ENCODE measurements at places on chromosomes 2 and 18. TPM values are rescaled to one million over a fixed set of nuclear protein-coding genes. Genes with fewer than 3 reads are reported as not detected.

Gene CFAP65
- total RNA-seq, result not detected

Gene CNRIP1
- total RNA-seq, result not detected

Gene SERPINB13
- not detected for total RNA-seq

Gene SLC30A3
- total RNA-seq, result 0.10 TPM

Gene AKAIN1
- total RNA-seq, result not detected

Gene SALL3
- not detected for total RNA-seq

DNA sequence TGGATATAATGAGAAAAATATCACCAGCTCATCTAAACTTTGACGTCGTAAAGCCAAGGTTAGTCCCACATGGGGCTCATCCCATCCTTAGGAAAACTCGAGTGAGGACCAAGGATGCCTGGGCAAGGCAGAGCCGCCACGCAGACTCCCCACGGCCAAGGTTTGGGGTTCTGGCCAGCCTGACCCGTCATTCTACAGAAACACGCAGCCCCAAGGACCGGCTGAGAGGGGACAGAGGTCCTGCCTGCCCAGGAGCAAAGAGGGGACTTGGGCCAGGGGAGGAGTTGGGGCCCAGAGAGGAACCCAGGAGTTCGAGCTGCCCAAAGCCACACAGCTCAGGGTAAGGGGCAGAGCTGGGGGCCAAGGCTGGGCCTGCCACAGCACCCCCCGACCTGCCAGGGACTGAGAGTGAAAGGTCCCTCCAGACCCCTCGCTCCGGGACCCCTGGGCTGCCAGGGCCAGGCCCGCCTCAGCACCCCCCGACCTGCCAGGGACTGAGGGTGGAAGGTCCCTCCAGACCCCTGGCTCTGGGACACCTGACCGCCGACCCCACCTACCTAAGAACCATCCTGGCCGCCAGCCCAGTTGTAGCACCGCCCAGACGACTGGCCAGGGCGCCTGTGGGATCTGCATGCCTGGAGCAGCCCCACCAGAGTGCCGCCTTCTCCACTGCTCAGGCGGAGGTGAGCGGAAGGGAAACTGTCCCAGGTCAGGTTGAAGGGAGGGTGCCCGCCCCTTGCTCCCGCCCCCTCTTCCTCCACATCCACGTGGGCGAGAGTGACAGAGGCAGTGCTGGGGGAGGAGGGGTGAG, at the start of gene PDCD1:
Gene PDCD1 (minus strand): TSS at position 689 of the 811 bp plus-strand sequence. CDS start 56 bp downstream, at position 633.
- peak; percentile 38 for DNase-seq

- peak; percentile 50 for DNase-seq
These were observed 14.6 kb downstream of the TNS1 start for GRCh38 chr2:217988014-217988839.

DNA sequence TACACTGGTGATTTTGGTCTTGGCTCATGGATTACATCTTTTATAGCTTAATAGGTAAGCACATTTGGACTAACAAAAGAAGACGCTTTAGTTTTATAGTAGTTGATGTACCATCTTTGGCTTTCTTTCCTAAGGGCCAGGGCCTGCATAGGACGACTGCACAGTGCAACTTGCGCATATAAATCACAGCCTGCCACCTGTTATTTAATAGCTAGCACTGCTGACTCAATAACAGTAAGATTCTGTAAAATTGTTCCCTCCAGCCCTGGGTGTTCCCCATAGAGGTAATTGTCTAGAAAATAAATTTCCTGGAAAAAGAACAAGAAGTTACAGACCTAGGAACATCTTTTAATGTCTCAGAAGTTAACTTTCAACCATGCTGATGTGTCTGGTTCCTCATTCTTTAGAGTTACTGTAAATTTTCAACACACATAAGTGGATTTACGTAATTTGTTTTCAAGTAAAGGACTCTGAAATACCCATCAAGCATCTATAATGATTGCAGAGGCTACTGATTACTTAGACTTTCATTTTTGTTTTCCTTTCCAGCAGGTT, 594.2 kb upstream of the NXPH2 start:
- no peak for DNase-seq

DNA sequence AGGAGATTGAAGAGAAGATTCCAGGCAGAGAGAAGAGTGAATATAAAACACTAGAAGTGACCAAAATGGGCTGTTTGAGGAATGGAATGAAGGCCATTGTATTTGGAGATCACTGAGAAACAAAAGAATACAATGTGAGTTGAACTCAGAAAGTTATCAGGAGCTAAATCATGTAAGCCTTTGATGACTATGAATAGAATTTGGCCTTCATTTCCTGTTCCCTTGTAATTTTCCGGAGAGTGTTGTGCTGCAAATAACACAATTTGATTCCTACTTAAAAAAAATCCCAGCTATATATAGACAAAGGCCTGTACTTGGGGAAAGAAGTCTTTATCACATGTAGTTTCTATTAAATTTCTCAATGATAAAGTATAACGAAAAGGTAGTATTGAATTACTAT, 33.7 kb upstream of the KYNU start:
- DNase-seq, result no peak

DNA sequence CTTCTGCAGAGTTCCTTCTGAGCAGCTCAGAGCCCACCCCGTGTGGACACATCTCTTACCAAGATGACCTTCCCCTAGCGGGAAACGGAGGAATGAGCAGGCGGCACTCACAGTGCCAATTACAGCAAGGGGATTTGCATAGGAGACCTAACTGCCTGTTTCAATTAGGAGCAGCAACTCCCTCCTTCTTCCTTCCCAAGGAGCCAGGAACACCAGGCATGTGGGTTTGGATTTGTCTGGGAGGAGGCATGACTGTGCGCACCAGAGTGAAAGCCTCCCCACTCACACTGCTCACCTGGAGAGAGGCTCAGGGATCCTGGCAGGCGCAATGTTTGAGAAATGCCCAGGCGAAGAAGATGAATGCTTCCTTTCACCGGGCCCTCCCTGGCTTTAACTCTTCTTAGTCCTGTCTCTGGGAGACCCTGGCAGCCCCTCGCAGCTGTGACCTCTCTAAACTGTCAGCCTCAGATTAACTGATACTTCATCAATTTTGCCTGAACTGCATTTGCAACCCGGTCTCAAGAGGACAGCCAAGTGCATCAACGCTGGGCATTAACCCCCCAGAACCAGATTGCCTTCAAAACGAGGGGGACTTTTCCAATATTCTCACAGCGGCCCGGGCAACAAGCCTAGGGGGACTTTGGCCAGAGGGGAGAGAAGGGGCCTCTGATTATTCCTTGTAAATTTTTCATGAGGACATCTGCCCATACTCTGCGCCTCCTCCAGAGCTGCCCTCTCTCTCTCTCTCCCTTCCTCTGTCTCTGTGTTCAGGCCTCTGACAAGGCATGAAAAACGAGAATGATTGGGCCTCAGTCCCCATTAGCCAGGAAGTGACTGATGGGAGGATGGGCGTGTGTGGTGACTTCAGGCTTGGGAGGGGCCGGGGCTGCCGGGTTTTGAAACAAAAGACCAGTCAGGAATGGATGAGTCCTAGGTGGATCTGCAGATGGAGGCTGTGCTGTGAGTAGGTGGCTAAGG, 93.8 kb downstream of the CMPK2 start:
- DNase-seq, result no peak

GRCh38 chr2:27135478-27135955, 1.1 kb upstream of the PREB start:
- no peak for DNase-seq

GRCh38 chr18:23300231-23300805, 152.8 kb upstream of the RIOK3 start:
- DNase-seq, result no peak

GRCh38 chr2:2717406-2717805, 386.3 kb upstream of the MYT1L start:
- no peak for DNase-seq

- DNase-seq, result peak; percentile 51
These were observed 3.1 kb downstream of the BCL11A start for GRCh38 chr2:60550178-60550983.

DNA sequence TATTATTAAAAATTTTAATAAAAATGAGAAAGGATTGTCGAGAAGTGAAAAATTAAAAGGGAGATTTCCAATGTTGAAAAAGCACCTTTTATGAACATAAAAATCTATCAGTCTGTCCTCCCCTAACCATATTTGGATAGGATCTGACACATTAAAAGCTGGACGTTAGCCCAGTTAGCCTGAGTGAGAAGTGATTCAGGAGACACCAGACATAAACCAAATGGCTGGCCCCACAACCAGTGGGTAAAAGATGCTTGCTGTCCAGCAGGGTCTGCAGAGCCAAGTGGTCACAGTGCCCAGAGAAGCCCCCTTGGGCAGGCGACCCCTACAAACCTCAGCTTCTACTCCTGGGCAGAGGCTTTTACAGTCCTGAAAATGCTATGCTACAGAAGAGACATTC, 253.8 kb upstream of the LYPD1 start:
- no peak for DNase-seq

DNA sequence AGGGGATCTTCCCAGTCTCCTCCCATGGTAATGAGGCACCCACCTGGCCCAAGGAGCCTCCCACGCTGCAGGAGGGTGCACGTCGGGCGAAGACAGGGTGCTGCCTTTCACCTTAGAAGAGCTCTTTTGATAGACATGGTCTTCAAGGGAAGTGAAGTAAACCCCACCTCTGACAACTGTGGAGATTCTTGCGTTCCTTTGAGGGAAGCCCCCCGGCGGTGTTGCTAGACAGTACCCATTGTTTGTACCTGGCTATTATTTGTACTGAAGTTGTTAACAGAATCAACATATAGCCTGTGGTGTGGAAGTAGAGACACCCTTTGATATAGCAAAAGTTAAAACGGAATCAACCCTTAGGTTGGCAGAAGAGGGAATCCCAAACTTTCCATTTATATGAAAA, 648.0 kb downstream of the GALR1 start:
- no peak for DNase-seq

DNA sequence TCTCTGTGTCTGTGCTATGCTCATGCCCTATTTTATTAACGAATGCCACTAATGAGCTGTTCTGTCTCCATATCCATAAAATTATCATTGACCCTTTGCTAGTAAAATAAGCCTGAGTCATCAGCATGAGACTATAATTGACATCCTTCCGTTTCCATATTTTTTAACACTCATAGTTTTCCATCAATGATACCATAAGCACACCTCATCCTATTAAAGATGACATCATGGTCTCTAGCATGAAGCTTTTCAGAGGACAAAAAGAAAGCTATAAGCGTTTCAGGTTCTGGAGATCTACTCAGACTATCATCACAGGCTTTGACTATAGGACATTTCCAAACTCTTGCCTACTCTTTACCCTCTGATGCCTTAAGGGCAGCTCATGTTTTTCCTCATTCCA, 1.2 kb upstream of the DSC2 start:
- no peak for DNase-seq

DNA sequence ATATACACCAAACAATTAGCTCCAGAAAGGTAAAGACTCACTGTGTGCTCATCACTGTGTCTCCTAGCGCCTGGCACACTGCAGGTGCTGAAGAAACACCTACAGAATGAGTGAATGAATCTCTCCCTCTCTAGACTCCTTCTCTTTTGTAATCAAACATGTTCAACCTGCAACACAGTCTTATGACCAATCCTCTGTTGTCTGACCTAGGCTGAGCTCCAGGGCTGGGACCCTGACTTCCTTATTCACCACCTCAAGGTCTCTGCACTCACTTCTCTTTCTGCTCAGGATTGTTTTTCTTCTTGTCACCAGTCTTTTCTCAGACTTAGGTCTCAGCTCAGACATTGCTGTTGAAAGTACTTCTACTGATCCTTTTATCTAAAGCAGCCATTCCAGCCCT, 9.8 kb downstream of the CKAP2L start:
- no peak for DNase-seq

DNA sequence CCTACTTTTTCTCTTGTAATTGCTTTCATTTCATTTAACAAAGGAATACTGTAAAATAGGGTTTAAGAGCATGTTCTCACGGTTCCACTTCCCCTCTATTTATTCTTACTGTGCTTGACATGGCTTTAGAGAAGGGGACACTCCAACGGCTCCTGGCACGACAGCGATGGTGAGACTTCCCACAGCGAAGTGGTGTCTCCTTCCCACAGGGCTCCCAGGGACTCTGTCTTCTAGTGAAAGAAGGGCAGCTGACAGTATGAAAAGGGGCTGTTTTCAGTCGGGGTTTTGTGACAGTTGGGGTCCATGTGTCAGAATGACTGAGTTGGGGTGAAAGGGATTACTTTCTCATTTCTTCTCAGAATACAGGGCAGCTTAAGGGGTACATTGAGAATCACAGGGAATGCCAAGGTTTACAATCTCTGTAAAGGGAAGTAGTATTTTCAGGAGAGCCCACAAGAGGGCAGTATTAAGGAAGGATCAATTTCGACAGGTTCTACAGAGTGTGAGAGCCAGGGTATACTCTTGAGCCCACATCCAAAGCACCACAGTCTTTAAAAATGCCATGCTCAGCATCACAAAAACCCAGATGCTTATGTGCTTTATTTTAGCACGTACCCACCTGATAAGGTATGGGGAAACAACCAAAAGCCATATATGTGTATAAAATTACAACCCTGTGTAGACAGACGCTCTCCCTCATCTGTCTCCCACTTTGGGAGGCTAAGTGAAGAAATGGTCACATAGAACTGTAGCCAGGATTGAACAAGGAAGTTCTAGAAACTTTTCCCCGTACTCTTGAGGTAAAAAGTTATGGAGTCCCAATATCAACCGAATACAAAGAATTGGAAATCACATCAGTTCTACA, 31.3 kb upstream of the RAPGEF4 start:
- DNase-seq, result no peak

DNA sequence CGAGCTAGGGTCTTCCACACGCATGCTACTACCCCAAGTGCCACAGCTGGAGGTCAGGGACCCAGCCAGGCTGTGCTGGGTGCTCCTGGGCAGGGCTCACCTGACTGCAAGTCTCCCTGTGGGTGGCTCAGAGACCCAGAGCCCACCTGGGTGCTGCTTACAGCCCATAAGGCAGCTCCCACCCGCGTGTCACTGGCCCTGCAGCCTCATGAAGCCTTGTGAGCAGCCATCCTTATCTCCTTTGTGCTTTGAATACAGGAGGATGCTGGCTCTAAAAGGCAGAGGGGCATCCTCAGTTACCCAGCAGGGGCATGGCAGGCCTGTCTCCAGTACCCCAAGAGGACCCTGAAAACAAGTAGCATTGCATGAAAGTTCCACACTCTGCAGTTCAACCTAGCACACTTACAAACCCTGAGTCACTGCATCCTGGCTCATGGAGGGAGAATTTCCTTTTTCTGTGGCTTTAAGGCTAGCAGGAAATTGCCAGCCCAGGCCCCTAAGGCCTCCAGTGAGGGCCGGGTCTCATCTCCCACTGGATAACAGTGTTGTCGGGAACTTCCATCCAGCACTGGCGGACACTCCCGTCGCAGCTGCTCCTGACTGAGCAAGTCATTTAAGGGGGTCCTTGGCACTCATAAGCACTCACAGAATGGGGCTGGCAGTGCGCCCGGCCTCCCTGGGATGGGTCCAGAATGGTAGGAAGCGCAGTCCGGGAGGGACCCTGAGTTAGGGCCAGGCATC, 137.1 kb downstream of the RPIA start:
- DNase-seq, result no peak

DNA sequence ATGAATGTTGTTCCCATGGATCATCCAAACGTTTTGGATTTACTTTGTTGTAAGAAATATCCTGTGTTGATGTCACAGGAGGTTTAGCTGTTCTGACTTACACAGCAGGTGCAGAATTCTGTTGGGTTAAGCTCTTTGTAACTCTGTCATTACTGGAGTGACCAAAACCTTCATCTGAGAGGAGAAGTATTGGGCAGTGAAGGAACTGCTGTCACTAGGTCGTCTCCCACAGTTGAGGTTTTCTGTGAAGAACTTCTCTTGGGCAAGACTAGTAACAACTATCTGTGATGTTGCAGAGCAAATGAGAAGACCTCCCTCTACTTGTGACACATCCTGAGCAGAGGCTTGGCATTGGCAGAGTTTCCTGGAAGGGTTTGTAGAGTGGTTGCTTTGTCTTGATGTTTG, 2.9 kb downstream of the SPTBN1 start:
- no peak for DNase-seq

- no peak for DNase-seq
These were observed 46.1 kb downstream of the BCL11A start for GRCh38 chr2:60507211-60507965.

GRCh38 chr2:208363485-208363884, 43.1 kb upstream of the PTH2R start:
- DNase-seq, result peak; percentile 25

All from CD4-positive, CD25-positive, alpha-beta regulatory T cell (primary cell).